ENCODE measurements at places on chromosomes 4 and X.

GRCh38 chr4:105605493-105605892 lies 53.1 kb downstream of the ARHGEF38 start:
- no peak for DNase-seq

DNA sequence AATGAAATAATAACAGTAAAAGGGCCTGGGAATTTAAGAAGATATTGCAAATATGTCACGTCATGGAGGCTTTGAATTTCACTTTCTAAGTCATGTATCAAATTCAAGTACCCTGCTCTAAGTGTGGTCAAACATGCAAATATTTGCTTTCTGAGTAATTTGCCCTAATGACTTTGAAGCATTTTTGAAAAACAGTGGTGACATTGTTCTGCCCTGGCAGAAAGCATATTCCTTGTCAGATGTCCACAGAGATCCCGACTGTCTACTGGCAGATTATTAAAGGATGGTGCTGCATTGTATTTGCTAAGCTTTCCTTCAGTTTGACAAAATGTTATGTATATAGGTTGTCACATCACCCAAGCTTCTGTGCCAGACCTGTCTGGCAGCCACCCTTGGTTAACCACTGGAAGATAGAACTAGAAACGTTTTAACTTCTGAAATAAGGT lies 92.5 kb downstream of the ANK2 start:
- no peak for DNase-seq

- no peak for DNase-seq
Measured at GRCh38 chr4:52199574-52200338, 148.7 kb downstream of the SPATA18 start.

DNA sequence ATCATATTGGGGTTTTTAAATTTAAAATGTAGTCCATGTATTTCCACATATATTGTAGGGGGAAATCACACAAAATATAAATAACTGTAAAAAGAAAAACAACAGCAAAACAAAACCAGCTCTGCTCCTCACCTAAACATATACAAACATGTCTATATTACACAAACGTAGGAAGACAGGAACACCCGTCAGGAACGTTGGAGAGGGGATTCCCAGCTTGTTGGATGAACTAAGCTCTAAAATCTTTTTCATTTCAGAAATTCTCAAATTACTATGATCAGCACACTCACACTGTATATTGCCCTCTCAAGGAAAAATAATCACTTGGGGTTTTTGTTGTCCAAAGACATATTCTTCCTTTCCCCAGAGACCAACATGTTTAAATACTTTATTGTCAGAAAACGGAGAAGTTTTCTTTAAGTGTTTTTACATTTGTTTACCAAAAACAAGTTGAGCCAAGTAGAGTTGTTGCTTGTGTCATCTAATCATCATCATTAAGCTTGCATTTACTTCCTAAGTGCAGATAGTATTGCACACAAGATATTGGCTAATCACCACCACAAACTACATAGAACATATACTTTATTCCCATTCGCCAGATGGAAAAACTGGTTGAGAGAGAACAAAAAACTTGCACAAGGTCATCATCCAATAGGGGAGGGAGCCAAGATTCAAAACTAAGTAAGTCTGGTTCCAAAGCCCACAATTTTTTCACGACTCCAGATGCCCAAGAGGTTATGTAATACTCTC lies 2.4 kb upstream of the TLR10 start:
- DNase-seq, result no peak

DNA sequence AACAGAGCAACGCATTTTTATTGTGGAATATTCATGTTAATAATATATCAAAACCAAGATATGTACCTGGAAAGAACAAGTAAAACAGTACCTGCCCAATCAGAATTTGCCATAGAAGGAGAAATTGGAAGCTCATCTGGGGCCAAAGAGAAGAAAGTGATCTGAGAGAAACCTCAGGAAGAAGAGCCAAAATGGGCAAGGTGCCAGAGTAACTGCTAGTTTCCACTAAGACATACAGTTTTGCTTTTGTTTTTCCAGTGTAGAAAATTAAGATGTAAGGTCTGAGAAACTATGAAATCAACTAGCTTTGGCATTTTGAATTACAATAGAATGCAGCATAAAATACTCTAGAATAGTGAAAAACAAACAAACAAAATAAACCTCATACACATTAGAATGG lies 2201.2 kb downstream of the ARAP2 start:
- no peak for DNase-seq

GRCh38 chr4:121192480-121192879 lies 28.4 kb upstream of the TNIP3 start:
- no peak for DNase-seq

DNA sequence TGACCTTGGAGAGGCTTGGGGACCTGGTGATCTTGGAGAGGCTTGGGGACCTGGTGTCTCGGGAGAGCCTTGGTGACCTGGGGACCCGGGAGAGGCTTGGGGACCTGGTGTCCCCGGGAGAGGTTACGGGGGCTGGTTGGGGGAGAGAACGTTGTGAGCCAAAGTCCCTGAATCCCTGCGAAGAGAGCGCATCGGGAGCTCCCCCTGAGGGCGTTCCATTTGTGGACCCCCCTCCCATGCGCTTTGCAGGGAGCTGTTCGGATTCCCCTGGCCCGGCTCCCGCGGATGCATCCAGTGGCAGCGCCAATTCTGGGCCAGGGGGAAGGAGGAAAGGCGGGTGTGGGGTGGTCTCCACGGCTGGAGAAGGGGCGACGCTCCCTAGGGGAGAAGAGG lies 13.3 kb downstream of the SHOX start:
- no peak for DNase-seq

GRCh38 chr4:109966891-109967481 lies 54.3 kb downstream of the EGF start:
- DNase-seq, result no peak

DNA sequence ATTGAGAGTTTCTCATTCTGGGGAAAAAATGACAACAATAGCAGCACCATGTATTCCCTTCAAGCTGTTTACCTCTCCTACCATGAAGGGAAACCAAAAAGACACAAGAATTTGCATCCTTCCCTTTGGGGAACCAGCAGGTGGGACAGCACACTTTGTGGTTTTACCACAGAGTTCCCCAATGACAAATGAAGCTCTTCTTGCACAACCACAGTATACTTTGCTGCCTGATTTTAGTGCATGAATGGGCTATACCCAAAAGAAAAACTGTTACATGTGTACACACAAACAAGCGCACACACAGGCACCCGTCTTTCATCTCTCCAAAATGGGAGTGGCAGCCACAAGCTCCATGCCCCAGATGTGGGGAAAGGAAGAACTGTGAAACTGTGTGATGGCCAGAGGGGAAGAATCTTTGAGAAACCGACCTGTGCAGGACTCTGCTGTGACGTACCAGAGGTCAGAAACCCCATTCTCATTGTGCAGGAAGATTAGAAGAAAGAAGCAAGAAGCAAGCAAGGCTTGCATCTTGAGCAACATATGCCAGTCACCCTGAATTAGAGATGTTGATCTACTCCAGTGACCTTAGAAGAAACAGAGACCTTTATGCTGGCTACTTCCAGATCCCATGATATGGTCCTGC lies 2.7 kb upstream of the MAML3 start:
- no peak for DNase-seq

- DNase-seq, result no peak
Measured at GRCh38 chrX:119638725-119639471, 32.7 kb upstream of the NKRF start.

DNA sequence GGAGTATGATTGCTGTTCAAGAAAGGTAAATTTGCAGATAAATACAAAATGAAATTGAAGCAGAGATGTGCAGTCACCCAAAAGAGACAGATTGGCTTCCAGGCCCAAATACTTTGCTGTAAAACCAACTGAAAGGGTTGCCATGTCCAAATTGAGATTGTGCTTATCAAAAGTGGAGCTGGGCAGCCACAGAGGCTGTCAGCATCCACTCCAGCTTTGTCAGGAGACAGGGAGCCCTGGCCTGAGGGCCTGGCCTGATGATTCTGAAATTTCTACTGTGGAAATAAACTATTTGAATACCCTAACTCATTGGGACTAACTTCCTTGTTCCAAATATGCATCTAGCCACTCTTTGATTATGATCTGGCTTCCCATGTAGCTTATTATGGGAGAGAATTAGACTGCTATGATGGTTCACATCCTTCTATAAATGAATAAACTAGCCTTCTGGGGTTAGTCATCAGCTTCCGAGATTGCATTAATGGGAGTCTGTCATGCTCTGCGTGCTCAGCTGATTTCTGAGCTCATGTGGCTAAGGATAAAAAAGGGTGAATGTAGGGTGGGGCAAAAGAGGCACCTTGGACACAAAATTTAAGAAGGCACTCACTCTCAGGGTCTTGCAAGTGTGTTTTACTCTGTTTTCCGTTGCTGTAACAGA lies 48.2 kb downstream of the SLC34A2 start:
- no peak for DNase-seq

GRCh38 chrX:149962859-149963757 lies 24.8 kb upstream of the EOLA2 start:
- DNase-seq, result no peak

GRCh38 chr4:127141856-127142255 lies 490.9 kb upstream of the INTU start:
- no peak for DNase-seq

- DNase-seq, result no peak
Measured at GRCh38 chrX:84876876-84877275, 126.8 kb upstream of the APOOL start.

- DNase-seq, result no peak
Measured at GRCh38 chrX:68831405-68832100, 2.7 kb downstream of the EFNB1 start.

- no peak for DNase-seq
Measured at GRCh38 chrX:100395781-100396180, 14.3 kb downstream of the PCDH19 start.

DNA sequence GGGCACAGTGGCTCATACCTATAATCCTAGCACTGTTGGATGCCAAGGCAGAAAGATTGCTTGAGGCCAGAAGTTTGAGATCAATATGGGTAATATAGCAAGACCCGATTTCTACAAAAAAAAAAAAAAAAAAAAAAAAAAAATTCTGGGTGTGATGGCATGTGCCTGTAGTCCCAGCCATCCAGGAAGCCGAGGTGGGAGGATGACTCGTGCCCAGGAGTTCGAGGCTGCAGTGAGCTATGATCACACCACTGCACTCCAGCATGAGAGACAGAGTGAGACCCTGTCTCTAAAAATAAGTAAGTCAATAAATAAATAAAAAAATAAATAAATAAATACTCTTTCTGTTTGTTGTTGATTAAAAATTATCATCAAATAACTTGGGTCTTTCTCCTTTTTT lies 62.4 kb upstream of the BMPR1B start:
- DNase-seq, result no peak

DNA sequence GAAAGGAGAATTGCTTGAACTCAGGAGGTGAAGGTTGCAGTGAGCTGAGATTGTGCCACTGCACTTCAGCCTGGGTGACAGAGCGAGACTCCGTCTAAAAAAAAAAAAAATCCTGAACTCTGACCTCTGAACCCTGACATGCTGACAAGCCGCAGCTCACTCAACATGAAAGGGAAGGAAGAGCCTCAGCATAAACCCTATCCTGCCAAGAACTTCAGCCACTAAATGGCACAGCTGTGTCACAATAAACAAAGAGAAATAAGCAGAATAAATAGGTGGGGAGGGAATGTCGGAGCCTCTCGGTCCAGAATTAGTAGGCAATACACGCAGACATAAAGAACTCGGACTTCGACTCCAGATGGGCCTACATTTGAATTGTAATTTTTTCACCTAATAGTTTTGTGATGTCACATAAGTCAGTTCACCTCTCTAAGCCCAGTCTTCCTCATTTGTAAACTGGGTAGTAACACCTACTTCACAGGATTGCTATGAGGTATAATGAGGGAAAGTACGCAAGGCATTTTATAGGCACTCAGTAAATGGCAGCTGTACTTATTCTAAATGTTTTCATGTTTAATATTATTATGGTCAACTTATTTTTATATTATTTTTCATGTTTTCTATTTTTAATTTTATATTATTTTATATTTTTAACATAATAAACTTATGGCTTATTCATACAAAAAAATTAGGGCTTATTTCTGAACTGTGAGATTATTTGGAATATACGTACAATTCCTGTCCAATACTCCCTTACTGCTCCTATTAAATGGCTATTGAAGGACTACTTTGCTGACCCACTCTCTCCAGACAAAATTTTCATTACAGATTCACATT lies 243.4 kb downstream of the SCFD2 start:
- DNase-seq, result no peak

Measured in stimulated activated CD4-positive, alpha-beta T cell treated with anti-CD3 and anti-CD28 coated beads, Interleukin-15, amount 100 ng/mL, for 1 hour (primary cell).